ENCODE measurements at places on chromosomes 16 and 17. TPM values are rescaled to one million over a fixed set of nuclear protein-coding genes. Genes with fewer than 3 reads are reported as not detected.

Gene KIF2B
- total RNA-seq, result not detected

Gene TEX14
- total RNA-seq, result 0.69 TPM

Gene RNU2-1
- not detected for total RNA-seq

Gene EPN2
- total RNA-seq, result 73.4 TPM

Gene SMIM5
- total RNA-seq, result 1.4 TPM

Gene RAMP2
- total RNA-seq, result 16.6 TPM
